ENCODE measurements at places on chromosomes 6 and 20.

GRCh38 chr6:73802366-73802765 is 106.4 kb downstream of the CD109 start:
- DNase-seq = no peak

- no peak for DNase-seq
These were observed 161.3 kb upstream of the AGPAT4 start for GRCh38 chr6:161434921-161435747.

DNA sequence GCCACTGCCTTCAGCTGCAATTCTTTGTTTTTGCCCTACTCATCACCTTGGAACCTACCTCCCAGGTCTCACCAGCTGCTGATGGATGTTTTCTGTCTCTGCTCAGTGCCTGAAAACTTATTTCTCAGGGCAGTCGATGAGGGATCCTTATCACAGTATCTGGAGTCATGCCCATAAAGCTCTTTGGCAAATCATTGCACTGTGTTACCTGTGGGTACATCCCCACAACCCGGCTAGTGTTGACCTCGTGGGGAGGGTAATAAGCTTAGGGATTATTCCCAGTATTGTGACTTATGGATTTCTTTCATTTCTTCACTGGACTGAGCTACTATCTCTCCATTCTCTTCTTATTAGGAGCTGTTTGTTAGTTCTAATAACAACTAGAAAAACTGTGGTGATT is 91.7 kb downstream of the ELOVL5 start:
- no peak for DNase-seq

- no peak for DNase-seq
These were observed 102.9 kb downstream of the AIG1 start for GRCh38 chr6:143163621-143164020.

- no peak for DNase-seq
These were observed 8.2 kb upstream of the RPS6KA2 start for GRCh38 chr6:166635013-166635970.

DNA sequence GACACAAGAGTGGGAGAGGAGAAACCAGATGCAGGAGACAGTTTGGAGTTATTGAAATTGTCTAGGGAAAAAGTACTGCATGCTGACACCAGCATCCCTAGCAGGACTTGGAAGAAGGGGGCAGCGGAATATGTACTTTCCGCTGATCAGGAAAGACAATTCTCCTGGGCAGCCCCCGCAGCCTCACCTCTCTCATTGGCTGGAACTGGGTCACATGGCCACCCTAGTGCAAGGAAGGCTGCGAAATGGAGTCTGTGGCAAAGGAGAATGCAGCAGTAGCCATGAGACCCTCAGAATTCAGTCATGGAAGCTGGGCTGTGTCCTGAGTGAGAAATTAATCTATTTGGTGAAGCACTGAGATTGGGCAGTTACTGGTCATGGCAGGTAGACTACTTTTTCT is 131.3 kb downstream of the CLIC5 start:
- DNase-seq = no peak

DNA sequence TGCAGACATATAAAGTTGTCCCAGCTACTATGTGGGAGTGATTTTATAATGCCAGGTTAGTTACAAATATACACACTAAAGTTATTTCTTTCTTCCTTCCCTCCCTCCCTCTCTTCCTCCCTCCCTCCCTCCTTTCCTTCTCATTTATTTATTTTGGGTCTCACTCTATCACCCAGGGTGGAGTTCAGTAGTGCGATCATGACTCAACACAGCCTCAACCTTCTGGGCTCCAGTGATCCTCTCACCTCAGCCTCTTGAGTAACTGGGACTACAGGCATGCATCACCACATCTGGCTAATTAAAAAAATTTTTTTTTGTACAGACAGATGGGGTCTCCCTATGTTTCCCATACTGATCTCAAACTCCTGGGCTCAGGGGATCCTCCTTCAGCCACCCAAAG is 59.2 kb downstream of the PHF20 start:
- no peak for DNase-seq

DNA sequence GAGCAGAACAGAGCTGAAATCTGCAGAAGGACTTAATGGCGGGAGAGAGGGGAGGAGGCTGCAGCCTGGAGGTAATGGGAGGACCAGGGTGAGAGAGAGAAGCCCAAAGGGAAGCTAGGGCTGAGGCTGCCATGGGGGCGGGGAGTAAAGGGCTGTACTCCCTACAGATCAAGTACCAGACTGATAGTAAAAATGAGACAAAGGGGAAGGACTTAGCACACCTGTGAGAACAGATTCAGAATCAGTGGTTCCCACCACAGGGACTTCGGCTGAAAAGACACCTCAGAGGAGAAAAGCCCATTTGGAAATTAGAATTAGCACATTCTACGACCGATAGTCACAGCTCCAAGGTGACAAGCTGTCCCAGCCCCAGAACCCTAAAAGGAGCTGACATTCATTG is 6.4 kb upstream of the TBXT start:
- no peak for DNase-seq

DNA sequence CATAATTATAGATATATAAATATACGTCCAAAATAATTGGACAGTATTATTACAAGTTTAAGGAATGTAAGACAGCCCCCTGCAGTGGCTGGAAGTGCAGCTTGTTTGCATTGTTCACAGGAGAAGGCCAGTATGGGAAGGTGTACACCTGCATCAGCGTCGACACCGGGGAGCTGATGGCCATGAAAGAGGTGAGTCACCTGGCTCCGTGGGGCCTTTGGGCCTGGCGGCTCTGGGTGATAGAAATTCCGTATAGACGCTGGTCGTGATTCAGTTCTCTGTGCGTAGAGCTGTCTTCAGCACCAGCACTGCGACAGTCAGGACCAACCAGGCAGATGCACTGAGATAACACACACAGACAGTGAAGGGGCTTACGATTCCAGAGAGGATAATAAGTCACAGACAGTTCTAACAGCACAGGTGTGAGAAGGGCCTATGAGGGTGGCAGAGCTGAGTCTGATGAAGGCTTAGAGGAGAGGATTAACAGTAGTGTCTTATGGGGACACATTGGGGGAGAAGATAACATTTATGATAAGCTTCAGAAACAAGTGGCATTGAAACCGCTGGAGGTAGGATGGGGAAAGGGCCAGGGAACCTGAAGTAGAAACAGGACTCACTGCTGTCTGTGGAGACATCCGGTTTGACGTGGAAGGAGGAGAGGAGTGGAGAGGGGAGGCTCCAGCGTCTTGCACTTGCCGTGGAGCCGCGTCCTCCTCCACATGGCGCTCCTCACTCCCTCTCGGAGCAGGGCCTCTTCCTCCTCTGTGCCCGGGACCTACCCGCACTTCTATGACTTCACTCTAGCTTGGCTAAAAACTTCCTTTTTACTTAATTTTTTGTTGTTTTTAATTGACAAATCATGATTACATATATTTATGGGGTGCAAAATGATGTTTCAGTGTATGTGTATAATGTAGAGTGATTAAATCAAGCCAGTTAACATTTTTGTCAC is 116.5 kb downstream of the MAP3K4 start:
- DNase-seq = no peak

GRCh38 chr6:100549406-100550167 is 84.9 kb upstream of the SIM1 start:
- DNase-seq = no peak

- no peak for DNase-seq
These were observed 2.1 kb downstream of the EPM2A start for GRCh38 chr6:145733207-145733606.

DNA sequence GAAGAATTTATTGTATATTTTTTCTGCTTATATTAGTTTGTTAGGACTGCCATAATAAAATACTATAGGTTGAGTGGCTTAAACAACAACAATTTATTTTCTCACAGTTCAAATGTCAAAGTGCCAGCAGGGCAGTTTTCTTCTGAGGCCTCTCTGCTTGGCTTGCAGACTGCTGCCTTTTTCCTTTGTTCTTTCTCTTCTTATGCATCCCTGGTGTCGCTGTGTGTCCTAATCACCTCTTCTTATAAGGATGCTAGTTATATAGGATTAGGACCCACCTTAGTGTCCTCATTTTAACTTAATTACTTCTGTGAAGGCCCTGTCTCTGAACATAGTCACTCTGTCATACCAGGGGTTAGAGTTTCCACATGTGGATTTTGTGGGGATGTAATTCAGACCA is 354.4 kb downstream of the NKAIN2 start:
- DNase-seq = no peak

GRCh38 chr6:77543601-77544000 is 80.3 kb upstream of the HTR1B start:
- no peak for DNase-seq

DNA sequence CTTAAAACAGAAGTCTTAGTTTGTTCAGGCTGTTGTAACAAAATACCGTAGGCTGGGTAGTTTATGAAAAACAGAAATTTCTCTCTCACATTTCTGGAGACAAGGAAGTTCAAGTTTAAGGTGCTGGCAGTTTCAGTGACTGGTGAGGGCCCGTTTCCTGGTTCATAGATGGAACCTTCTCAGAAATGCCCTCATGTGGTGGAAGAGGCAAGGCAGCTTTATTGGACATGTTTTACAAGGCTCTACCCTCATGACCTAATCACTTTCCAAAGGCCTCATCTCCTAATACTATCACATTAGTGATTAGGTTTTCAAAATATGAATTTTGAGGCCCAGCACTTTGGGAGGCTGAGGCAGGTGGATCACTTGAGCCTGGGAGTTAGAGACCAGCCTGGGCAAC is 2.4 kb downstream of the HEBP2 start:
- DNase-seq = no peak

GRCh38 chr6:5067305-5067704 is 17.8 kb upstream of the PPP1R3G start:
- no peak for DNase-seq

GRCh38 chr20:9496155-9496554 is 18.2 kb upstream of the LAMP5 start:
- DNase-seq = no peak

GRCh38 chr6:78199044-78199443 is 546.2 kb downstream of the MEI4 start:
- no peak for DNase-seq

DNA sequence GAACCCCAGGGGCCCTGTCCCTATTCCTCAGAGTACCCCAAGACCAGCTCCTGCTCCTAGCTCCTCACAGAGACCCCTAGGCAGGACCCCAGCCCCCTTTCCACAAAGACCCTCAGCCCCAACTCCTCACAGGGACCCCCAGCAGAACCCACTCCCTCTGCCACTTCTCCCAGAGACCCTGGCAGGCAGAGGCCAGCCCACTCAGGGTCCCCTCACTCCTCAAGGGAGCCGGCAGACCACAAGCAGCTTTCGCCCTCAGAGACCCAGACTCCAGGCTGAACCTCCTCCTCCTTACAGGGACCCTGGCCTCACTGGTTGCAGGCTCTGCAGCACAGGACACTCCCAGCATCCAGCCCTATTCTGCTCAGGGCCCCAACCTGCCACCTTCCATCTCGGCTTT is 575 bp downstream of the SLC44A4 start:
- no peak for DNase-seq

DNA sequence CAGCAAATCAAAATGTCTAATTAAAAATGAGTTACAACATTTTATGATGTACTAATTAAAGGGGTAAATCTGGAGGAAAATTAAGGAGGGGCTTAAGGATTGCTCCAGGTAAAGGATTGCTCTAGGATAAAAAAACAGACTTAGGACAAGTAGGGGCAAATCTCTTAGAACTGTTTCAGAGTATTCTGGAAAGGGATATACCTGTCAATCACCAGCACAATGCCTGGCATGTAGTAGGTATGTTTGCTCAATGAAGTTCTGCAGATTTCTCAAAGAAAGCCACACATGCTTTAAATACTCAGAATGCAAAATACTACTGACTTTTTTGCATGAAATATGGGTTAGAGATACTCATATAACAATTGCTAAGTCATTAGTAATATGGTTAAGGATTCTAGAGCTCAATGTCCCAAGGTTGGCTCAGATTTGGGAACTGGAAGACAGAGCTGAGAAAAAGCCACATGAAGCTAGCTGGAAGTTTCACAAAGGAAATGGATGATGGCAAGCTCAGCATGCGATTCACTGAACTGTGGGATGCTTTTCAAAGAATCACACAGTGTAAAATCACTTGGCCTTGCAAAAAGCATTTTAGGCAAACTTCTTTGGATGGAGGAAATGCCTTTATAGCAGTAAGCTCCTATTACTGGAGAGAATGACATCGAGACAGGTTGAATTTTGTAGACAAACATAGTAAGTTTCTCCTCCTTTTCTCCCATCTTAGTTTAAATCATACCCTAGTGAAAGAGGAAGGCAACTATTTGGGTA is 72.8 kb downstream of the MAP3K5 start:
- DNase-seq = no peak

DNA sequence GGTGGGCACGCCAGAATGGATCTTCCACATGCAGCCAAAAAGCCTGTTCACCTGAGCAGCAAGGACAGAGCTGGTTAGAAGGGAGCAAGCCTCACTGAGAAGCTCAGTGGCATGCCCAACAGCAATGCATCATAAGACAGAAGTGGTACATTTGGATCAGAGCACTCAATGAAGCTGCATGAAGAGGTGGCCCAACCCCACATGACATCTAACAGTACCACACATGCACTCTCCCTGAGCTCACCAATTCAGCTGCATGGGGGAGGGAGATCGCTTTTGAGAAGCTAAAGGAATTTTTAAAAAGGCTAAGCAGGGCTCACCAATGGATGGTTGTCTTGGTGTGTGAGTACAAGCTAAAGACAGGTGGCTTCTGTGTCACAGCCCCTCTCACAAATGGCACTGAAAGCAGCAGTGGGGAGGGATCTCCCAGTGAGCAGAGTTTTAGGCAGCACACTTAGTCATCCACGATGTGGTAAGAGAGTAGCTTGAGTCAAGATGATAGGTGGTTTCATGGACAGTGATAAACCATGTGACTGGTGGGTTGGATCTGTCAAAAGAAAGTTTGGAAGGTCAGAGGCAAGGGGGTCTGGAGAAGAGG is 166.6 kb upstream of the TAB2 start:
- DNase-seq = no peak

- no peak for DNase-seq
These were observed 234.1 kb upstream of the BMP2 start for GRCh38 chr20:6533351-6533750.

GRCh38 chr6:74087899-74088298 is 391.9 kb downstream of the CD109 start:
- DNase-seq = no peak

GRCh38 chr20:32366380-32366779 is 8.2 kb downstream of the ASXL1 start:
- DNase-seq = no peak

DNA sequence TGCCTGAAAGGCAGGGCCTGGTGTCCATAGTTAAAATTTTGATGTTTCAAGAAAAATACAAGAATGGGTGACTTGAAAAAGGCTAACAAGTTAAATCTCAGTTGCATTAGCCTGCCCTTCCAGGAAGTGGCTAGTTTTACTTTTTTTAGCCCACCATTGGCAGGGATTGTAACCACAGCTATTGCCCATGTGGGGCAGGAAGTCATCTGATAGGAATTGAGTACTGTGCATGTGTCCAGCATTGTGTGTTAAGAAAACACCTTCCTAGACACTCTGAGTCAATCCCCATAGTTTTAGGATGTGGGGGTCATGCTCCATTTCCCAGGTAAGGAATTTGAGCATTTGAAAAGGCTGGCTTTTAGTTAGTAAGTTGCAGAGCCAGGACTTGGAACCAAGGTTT is 26.9 kb downstream of the LYRM2 start:
- DNase-seq = no peak

All from stimulated activated CD8-positive, alpha-beta memory T cell treated with anti-CD3 and anti-CD28 coated beads, Interleukin-4, amount 100 ng/mL, for 24 hours (primary cell).